SK-N-DZ (cell line): ENCODE measurements at places on chromosomes 2 and 18.

DNA sequence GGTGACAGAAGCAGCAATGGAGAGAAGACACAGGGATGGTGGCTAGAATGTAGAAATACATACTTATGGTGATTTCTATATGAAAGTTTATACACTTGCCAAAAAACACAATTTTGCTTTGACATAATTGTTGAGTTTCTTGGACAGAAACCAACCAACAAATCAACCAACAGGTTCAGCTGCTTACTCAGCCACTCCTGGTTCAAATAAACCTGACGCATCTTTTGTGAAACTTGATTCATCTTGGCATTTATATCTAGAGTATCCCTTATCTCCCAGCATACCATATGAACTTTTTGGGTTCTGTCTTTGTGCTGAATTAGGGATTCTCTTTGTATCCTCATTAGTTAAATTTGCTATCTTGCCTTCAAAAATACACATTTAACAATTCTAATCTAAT lies 54.1 kb upstream of the ERBB4 start:
- no peak for DNase-seq

- no peak for DNase-seq
Observed at GRCh38 chr2:159712929-159713420, 669 bp downstream of the MARCHF7 start.

GRCh38 chr18:24763765-24764513 lies 303.5 kb downstream of the HRH4 start:
- no peak for DNase-seq

DNA sequence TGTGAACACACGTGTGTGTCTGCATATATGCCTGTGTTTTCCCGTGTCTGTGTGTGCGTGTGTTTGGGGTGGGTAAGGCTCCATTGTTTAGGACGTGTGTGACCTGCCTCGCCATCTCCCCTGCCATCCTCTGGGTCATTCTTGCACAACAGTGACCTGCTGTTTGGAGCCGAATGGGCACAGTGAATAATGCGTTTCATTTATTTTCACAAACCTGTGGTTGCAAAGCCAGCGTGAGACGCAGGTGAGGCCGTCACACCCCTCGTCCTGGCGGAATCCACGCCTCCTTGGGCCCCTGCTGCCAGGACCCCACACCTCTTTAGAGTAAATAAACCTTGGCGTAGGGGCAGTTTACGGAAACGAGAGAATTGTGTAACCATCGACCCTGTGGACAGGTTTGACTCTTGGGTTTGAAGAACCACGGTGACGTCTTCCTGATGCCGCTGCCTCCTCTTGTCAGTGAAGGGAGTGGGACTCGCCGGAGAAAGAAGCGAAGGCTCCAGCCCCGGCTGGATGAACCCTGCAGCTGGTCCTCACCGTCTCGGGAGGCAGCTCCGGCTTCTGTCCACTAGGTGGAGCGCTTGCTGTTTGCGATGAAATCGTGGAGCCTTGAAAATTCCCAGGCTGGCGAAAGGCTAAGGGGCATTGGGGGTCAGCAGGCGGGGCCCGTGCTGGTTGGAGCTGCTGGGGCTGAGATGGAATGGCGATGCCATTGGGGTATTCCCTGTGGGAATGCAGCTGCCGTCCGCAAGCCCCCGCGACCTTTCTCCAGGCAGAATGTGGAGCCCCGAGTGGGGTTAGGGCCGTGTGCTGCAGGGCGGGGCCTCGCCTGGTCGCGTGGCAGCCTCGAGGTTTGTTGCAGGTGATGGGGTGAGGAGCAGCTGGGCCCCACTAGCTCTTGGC lies 81.1 kb downstream of the RTP5 start:
- peak; percentile 83 for DNase-seq
